Endothelial cell (in vitro differentiated cells): ENCODE measurements at places on chromosomes 12 and 14. TPM values are rescaled to one million over a fixed set of nuclear protein-coding genes. Genes with fewer than 3 reads are reported as not detected.

The FAM161B gene
- 3.2 TPM for total RNA-seq

The GPR135 gene
- total RNA-seq: 1.5 TPM

The HOXC12 gene
- 1.3 TPM for total RNA-seq

The SMCO2 gene
- 0.46 TPM for total RNA-seq

The SLC25A21 gene
- 1.2 TPM for total RNA-seq

The P2RX2 gene
- not detected for total RNA-seq

The PIK3C2G gene
- not detected for total RNA-seq

The ADAM21 gene
- not detected for total RNA-seq

DNA sequence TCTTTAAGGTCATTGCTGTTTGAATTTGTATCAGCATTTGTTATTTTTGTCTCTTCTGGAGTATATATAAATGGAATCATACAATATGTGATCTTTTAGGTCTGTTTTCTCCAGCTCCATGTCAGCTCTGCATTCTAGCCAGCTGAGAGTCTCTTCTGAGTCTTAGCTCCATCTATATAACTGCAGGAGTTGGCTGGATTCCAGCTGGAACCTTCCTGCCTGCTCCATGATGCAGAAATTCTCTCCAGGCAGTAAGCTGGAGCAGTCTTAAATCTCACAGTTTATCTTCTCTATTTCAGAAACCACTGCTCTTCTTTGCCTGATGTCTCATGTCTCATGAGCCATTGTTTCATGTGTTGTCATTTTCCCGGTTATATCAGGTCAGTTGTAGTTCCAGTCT, 827.6 kb downstream of the NRXN3 start:
- no peak for DNase-seq

DNA sequence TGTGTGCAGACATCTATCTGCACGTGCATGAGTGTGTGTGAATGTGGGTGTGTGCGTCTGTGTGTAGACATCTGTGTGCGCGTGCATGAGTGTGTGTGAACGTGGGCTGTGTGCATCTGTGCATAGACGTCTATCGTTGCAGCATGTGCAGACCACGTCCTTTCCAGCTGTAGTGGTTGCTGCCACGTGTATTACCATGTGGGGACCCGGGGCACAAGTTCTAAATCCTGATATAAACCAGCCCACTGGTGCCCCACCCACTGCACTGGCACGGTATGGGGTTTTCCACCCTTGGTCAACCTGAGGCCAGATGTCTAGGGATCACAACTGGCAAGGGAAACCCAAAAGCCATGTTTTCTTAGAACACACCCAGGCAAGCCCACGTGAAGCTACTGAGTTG, 197.0 kb downstream of the ANO2 start:
- no peak for DNase-seq

- DNase-seq: no peak
Observed at GRCh38 chr12:3168223-3169221, 91.3 kb downstream of the TSPAN9 start.

DNA sequence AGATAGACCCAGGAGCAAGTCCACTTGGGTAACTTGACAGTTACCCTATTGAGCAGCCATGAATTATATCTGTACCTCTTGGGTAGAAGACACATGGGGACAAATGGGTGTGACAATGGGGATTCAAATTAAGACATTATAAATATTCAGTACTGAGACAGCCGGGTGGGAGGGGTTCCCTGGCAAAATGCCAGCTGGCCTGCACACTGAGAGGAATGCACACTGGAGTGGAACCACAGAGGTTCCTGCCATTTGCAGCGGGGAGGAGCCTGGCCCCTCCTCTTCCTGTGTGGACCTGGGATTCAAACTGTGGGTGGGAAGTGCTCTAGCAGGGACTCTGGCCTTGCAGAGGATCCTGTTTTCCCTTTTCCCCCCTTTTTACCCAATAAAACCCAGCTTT, 118.7 kb upstream of the CDKN3 start:
- no peak for DNase-seq

DNA sequence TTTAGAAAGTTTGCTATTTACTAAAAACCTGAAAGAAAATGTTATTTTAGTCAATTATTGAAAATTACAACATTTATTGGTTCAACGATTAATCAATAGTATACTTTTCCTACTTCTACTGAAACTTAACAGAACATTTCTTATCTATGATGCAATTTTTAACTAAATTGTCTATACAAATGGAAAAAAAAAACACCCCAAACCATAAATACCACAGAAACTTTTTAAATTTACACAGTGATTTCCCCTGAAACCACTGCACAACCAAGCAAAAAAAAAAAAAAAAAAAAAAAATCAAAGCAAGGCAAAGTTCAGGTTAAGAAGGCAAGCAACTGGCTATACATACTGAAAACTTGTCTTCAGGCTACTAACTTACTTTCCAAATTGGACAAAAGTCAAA, 71.9 kb upstream of the POC1B start:
- DNase-seq: no peak

GRCh38 chr12:84542289-84542688, 370.3 kb downstream of the SLC6A15 start:
- no peak for DNase-seq

DNA sequence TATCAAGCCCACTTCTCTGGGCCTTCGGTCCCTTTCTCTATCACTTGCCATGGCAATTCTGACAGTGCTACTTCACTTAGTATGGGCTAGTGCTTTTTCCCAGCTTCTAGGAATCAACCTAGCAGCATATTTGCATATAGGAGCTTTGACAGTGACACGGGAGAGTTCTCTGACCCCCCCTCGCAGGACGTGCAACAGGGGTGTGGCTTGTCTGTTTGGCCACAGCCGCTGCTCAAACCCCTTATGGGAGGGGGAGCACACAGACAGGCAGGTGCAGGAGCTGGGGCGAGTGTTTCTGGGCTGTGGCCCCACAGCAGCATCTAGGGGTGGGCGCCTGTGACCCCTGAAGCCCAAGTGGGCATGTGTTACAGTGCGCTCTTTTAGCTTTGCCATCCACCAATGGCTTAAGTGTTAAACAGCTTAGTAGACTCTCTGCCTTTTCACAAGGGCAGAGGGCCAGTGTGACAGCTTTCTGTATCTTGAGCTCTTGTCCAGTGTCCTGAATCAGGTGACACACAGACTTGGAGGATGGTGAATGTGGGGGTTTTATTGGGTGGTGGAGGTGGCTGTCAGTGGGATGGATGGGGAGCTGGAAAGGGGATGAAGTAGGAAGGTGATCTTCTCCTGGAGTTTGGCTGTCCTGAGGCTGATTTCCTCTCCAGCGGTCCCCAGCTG, 229.3 kb downstream of the PCNX1 start:
- no peak for DNase-seq

DNA sequence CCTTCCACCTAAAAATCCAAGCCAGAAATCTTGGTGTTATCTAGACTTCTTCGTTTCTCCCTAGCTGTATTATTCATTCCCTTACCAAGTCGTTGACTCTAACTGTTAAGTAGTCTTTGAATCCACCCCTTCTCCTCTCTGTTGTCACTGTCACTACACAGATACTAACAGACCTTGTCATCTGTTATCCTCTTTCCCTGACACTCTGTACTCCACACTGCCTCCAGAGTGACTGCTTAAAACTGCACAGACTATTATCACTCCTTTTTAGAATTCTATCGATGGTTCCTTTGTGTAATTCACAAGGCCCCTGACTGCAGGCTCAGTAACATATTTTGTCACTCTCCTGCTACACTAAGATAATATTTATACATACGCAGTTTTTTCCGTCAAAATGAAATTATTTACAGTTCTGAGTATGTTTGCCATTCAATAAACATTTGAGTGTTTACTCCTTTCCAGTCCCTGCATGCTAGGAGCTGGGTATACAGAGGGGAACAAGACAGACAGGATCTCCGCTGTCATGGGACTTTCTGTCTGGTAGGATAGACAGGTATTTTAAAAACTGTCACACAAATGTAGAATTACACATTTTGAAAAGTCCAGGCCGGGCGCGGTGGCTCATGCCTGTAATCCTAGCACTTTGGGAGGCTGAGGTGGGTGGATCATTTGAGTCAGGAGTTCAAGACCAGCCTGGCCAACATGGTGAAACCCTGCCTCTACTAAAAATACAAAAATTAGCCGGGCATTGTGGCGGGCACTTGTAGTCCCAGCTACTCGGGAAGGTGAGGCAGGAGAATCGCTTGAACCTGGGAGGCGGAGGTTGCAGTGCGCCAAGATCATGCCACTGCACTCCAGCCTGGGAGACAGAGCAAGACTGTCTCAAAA, 3.8 kb downstream of the MARS1 start:
- DNase-seq: no peak

DNA sequence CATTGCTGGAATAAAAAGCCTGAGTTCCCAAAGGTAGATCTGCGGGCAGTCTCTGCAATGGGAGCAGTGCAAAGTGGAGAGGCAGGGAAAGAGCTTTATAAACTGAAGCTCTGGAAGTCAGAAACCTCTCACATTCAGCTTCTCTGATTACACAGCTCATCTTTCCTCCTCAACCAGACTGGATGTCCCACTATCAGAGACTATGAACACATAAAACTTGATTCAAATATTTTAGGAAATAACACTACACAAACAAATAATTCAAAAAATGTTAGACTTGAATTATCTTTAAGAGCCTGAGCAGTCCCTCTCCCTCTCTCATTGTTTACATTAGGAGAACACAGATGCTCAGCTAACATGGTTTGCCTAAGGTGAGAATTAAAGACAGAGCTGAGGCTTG, 72.9 kb downstream of the DENND5B start:
- no peak for DNase-seq

GRCh38 chr12:774051-774614, 21.8 kb downstream of the WNK1 start:
- DNase-seq: no peak

DNA sequence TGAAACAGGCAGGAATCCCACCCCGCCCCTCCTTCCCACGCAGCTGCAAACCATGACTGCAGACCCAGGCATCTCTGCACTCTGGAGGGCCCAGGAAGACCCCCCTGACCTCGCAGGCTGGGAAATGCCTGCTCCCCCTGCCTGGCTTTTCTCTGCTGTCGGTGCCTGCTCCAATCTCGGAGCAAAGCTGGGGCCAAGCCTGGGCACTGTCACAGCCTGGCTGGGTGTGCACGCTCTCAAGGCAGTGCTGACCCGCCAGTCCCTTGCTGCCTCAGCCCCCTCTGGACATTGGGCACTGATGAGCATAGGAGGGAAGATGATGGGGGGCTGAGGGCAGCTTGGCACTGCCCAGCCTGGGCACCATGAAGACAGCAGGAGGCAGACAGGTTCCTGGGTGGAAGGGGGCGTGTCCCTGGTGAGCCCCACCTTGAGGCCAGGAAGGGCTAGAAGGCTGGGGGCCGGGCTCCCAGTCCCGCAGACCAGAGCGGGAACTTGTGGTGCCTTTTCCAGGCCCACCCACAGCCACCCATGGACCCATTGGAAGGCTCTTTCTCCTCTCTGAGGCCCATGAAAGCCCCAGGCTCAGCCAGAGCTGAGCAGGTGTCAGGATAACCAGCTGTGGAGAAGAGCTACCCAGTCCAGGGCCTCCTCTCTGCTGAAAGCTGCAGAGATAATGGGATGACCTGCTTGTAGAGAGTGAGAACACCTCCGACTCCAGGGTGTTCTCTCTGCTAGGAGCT, 10.7 kb upstream of the ZNF605 start:
- DNase-seq: no peak

DNA sequence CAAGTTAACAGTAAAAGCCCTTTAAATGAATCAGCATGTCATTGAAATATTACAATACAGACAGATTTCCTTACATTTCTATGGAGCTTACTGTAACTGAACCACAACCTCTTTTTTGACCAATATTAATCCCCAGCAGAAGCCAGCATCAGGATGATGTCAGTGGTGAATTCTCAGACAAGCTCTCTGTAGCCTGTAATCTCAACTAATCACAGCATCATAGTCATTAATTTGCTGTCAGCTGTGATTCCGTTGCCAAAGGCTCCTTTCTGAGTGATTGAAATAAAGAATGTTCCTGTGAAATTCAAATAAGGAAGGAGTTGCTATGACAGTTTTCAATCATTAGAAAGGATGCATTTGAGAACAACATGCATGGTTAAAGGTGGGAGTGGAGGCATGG, 323.1 kb downstream of the PDZRN4 start:
- DNase-seq: no peak

GRCh38 chr12:89421092-89421835, 69.0 kb upstream of the DUSP6 start:
- DNase-seq: no peak

DNA sequence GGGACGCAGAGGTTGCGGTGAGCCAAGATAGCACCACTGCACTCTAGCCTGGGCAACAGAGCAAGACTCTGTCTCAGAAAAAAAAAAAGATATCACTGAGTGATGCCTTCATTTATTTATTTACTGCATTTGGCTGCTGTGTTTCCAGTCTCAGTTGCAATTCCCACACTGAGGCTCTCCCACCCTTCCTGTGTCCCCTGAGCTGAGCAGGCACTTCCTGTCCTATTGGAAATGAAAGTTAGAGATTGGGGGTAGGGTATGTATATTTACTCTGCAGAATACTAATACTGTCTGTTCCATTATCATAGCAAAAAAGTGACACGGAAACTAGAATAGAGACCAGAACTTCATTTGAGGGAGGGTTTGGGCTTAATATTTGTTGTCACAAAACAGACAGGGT, 1.6 kb upstream of the RBMS2 start:
- DNase-seq: no peak

GRCh38 chr12:13085968-13086686, 17.3 kb downstream of the GSG1 start:
- DNase-seq: no peak

DNA sequence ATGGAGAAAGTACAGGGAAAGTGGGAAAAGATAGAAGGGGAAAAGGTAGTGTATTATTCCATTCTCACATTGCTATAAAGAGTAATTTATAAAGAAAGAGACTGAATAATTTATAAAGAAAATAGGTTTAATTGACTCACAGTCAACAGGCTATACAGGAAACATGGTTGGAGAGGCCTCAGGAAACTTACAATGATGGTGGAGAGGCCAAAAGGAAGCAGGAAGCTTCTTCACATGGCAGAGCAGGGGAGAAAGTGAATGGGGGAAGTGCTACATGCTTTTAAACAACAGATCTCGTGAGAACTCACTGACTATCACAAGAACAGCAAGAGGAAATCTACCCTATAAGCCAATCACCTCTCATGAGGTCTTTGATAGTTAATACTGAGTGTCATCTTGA, 725.0 kb upstream of the FLRT2 start:
- DNase-seq: no peak

- no peak for DNase-seq
Observed at GRCh38 chr12:104575442-104576186, 118.9 kb downstream of the CHST11 start.

DNA sequence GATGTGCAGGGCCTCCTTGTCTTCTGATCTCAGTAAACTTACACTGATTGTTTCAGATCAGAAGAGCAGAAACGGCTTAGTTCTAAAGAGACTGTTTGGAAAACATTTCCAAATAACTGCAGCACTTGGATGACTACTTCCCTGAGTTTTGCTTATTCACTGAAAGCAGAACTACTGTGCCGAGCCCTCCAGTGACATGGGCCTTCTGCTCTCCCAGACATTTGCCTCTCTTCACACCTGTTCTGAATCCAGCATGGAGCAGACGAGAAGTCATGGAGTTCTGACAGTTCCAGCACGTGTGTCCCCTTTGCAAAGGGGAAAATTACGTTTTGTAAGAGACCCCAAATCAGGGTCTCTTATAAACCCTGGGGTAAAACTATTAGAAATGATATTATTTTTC, 31.4 kb downstream of the ETNK1 start:
- DNase-seq: no peak
